Right kidney (tissue), 9 donors: ENCODE measurements at places on chromosomes 16 and 17.

DNA sequence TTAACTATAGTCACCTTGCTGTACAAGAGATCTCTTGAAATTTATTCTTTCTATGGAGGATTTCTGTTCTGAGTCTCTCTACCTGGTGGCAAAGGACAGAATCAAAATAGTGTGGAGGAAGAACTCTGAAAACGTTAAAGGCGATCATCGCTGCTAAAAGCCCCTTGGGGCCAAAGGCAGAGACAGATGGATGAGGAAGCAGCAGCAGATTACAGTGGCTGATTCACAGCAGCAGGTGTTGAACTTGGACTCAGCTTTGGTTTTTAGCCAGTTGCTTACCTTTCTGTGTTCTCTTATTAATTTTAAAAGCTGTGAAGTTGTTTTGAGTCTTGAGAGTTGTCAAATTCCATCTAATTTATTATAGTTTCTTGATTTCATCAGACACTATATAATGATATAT, 956.1 kb upstream of the GOT2 start:
- no peak for DNase-seq

DNA sequence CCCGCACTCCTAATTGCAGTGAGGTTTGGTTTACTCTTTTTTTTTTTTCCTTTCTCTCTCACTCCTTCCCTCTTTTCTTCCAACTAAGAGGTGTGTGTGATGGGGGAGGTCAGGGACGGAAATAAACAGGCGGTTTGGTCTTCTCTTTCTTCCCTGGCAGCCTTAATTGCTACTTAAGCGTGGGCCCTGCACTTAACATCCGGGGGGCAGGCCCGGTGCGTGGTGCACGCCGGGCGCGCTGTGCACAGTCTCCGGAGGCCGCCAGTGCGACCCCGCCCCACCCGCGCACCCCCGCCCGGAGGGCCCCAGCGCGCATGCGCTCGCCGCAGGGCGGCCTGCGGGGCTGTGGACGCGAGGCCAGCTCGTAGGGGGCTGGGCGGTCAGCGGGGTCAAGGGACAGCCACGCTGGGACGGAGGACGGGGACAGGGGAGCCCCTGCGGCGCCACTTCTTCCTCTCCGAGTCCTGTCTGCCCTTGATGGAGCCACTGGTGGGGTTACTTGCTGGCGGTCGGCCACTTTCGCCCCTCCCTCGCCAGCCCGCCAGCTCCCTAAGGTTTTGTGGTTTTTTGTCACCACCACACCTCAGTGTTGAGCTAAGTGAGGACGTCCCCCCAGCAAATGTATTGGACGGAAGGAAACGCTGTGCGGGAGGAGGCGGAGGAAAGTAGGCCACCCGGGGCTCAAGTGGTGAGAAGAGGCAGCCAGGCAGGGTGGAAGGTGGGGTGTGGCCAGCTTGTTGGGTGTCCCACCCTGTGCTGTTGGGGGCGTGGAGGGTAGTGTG, 120.9 kb downstream of the MRM1 start:
- DNase-seq = peak; percentile 71

- no peak for DNase-seq
Observed at GRCh38 chr16:21028728-21029127, 121.9 kb downstream of the DNAH3 start.

DNA sequence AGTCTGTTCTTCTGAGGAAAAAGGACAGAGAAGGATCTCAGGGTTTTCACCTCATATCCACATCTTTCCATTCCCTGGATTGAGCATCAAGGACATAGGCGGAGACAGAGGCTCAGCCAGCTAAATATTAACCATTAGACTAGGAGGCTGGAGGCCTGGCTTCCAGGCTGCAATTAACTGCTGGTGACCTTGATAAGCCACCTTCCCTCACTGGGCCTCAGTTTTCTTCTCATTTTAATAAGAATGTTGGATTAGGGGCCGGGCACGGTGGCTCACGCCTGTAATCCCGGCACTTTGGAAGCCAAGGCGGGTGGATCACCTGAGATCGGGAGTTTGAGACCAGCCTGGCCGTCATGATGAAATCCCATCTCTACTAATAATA, 25.6 kb upstream of the CNOT1 start:
- no peak for DNase-seq

DNA sequence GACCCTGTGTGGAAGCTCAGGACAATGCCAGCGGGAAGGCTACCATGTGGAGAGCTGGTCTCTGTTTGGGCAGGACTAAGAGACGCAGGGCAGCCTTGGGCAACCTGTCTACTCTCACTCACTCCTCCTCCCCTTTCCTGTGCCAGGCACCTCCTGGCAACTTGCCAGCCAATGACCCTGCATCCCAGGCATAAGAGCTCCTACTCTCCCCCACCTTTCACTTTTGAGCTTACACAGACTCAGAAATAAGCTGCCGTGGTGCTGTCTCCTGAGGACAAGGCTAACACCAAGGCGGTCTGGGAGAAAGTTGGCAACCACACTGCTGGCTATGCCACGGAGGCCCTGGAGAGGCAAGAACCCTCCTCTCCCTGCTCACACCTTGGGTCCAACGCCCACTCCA, 2.6 kb downstream of the HBM start:
- DNase-seq = no peak

GRCh38 chr16:66508248-66508913, 41.5 kb downstream of the TK2 start:
- DNase-seq = no peak

GRCh38 chr17:38352245-38353085, 821 bp downstream of the SOCS7 start:
- DNase-seq = peak; percentile 70

DNA sequence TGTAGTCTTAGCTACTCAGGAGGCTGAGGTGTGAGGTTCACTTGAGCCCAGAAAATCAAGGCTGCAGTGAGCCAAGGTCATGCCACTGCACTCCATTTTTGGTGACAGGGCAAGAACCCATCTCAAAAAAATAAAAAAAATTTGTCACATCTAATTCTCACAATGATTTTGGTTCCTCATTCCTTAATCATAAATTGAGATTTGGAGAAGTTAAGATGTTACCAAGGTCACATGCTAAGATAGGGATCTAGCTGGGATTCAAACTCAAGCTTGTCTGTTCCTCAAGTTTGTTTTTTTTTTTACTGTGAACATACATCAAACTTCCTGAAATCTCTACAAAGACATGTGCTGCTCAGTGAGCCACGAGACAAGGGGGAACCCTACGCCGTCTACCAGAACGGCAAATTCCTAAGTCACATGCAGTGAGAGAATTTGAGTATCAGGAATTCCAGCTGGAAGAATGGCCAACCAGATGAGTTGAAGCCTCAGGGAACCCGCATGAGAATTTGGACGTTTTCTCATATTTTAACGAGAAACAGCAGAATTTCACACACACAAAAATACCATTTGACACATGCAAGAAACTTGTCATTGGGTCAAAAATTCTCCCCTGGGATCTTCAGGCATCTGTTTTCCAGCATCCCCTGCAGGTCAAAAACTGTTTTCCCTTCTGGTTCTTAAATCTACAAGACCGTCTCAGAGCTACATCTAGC, 414.1 kb upstream of the GOT2 start:
- DNase-seq = no peak

DNA sequence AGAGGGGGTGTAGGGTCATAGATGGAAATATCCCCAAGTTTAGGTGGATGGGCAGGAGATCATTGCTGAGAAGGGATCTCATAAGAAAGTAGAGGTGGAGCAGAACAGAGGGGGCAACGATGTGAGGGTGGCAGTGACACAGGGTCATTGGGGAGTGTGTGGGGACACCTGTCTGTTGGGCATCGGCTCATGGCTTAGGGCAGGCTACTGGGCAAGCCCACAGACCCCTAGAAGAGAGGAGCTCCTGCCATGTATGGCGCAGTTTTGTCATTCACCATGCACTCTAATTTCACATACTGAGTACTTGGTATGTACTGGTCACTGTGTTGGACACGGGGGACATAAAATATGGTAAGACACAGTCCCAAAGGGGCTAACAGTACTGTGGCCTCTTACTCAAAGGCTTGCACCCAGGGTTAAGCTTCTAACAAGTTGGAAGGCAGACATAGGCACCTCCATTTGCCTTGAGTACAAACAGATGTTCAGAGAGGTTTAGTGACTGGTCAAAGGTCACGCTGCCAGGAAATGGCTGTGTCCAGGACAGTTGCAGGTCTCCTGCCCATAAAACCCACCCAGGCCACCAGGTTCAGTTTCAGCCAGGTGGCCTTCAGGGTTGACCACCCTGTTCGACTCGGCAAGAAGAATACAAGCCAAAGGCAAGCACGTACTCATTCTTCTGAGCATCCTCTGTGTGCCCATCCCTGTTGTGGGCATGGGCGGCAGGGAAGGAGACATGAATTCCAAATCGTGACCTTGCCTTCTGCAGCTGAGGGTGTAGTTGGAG, 580.2 kb downstream of the KCNJ18 start:
- DNase-seq = no peak

- DNase-seq = no peak
Observed at GRCh38 chr17:65324611-65325342, 187.6 kb downstream of the RGS9 start.

GRCh38 chr16:81316176-81316496, 1.4 kb downstream of the GAN start:
- no peak for DNase-seq

DNA sequence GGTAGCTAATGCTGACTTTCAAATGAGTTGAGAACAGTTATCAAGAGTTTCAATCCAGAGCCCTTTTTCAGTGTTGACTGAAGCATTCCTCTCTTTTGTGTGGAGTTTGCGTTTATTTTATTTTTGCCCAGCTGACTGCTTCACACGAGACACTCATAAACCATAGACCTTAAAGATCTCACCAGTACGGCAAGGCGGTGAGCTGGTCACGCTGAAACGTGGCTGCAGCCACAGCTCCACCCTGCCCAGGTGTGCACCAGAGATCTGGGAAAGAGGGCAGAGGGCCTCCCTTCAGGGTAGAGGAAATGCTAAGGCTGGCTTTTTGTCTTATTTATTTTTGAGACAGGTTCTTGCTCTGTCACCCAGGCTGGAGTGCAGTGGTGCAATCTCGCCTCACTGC, 112.2 kb downstream of the AATF start:
- no peak for DNase-seq

- no peak for DNase-seq
Observed at GRCh38 chr16:69476920-69477443, 52.6 kb downstream of the CYB5B start.

DNA sequence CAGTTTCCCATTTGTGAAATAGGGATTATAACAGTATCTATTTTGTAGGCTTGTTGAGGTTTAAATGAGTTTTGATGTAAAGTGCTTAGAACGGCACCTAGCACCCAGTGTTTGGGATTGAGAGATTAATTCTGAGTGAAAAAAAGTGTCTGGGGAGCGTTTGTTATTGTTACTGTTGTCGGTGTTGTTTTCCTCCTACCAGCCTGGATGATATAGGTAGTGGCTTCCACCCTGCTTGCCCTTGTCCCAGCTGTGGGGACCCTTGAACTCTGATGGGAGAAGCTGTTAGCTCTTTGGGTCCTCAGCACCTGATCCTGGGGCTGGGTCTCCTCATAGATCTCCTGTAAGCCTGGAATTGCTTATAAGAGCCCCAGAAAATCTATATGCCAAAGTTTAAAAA, 4.9 kb downstream of the FMNL1 start:
- DNase-seq = no peak

DNA sequence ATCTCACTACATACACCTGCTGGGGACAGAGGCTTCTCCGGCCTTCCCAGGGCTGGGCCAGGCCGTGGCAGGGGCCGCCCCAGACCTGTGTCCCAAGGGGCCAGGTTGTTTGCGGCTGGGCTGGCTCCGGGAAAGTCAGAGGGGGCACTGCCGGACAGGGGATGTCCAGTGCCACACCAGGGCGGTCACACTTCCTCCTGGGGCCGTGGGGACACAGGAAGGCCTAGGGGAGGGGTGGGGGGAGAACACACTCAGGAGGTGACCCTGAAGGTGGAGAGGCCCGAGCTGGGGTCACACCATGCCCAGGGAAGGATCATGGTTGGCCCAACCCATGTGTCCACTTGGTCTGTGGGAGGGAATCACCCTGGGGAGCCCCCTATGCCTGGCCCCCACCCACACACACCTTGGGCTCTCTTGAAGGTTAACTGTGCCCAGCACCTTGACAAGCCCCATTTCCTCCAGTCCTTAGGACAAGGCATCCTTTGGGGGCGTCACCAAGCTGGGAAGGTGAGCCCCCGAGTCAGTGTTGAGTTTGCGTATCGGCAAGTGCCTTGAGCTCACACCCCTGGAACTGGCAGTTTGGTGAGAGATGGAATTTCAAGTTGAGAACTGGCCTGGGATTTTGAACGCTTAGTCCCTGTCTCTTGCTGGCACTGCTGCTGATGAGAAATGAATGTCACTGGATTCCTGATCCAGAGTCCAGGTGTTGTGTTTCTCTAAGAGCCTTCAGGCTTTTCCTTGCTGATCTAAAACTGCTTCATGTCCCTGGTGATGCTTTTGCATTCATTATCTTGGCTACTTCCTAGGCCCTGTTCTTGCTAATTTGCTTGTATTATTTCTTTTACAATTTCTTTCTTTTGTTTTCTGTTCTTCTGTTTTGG, 7.7 kb upstream of the ACTG1 start:
- no peak for DNase-seq

- no peak for DNase-seq
Observed at GRCh38 chr17:76732734-76733617, 4.2 kb downstream of the SRSF2 start.

DNA sequence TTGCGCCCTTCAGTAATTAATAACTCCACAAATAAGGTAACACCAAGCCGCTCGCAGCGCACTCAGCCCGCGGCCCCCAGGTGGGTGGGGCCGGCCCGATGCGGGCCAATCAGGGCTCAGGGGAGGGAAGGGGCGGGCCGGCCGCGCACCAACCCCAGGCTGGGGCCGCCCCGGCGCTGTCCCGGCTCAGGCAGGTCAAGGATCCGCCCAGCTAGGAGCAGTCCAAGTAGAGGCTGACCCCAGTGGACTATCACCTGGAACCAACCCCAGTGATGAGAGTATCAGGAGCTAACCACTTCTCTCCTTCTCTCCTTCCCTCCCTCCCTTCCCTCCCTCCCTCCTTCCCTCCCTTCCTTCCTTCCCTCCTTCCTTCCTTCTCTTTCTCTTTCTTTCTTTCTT, 110.8 kb downstream of the C16orf78 start:
- peak; percentile 66 for DNase-seq

DNA sequence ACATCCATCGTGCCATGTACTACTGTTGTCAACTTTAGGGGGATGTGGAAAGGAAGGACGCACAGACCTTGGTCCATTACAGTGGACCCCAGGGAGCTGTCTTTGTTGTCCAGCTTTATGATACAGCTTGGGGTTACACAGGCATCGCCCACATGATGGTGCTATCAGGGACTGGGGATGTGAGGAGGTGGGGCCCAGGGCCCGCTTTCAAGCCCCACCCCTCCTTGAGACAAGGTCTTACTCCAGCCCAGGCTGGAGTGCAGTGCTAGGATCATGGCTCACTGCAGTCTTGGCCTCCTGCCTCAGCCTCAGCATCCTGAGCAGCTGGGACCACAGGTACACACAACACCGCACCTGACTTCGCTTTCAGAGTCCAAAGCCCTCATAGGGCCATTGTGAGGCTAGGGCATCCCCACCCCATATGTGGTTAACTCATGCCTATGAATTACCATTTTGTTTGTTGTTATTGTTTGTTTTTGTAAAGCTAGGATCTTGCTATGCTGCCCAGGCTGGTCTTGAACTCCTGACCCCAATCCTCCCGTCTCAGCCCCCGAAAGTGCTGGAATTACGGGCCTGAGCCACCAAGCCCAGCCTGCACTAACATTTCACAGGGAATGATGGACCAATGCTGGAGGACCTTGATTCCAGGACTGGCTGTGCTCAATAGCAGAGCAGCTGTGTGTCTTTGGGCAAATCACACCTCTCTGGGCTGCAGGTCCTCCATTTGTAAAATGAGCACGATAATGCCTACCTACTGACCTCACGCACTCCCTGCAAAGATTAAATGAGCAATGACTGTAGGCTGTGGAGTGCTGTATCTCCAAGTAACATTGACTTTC, 17.2 kb downstream of the ST3GAL2 start:
- no peak for DNase-seq

- DNase-seq = no peak
Observed at GRCh38 chr17:57051886-57052361, 33.1 kb upstream of the AKAP1 start.
